ENCODE measurements at places on chromosomes 3 and 15.

DNA sequence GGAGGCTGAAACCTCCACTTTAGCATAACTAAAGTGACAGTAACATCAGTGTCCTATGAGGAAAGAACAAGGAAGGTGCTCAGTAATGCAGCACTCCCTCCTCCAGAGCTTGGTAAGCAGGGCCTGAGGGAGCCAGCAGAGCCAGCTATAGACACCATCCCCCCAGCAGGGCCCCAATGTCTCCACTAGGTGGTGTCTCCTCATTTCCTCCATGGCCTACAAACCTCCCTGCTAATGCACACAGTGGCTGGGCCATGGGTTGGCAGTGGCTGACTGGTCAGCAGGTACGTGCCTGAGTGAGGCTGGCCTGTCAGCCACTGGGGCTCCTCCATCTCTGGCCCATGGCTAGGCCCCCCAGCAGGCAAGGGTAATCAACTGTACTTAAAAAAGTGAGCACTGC, 13.6 kb downstream of the MRPS25 start:
- peak; percentile 68 for DNase-seq

DNA sequence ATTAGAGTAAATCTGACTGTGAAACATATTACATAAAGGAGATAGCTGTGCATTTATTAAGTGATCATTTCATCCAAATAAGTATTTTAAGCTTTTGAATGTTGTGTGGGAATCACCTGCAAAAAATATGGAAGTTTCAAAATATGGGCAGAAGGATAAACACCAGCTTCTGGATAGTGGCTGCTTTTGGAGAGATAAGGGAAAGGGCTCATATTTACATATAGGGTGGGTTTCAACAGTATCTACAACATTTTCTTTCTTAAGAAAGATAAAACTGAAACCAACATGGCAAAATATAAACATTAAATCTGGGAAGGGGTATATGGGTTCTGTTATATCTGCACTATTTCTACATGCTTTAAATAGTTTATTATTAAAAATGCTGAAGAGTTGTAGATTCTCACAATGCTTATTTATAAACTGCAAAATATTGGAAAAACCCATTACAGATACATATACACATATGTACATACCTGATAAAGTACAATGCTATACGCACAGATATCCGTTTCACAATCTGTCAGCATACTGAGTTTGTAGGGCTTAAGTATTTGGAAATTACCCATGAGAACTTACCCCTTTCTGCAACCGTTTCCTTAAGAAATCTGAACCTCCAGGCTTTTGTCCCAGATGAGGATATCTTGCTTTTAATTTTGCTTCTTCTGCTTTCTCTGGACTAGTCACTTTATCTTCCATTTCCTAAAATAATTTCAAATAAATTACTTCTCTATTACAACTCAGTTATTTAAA, 12.1 kb downstream of the ARPP19 start:
- peak; percentile 58 for DNase-seq

- peak; percentile 82 for DNase-seq
Measured at GRCh38 chr15:75171408-75171807, 30.3 kb upstream of the C15orf39 start.

DNA sequence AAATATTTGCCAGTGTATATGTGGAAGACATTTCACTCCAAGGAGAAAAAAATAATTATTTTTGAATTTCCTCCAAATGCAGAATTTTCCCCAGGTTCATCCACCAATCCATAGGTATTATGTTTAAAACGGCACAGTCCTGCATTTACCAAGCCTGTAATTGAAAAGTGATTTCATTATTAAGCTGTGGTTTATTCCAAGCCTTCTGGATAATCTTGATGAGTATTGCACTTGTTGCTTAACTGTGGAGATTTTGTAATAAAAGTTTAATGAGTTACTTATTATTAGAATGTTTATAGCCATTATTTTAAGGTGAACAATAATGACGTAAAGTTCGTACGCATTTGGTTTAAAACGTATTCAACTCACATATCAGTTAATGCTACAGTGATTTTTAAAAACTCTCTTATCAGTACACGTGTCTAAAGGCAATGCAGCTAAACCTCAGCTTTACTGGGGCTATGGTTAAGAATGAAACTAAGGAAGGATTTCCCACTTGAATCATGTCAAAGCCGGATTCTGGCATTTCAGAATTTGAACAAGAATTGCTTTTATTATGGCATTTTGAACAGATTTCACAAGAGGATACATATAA, 283.9 kb downstream of the MECOM start:
- DNase-seq: no peak

- DNase-seq: no peak
Measured at GRCh38 chr15:99347574-99347973, 96.3 kb downstream of the LRRC28 start.

GRCh38 chr15:66765478-66766281, 63.6 kb downstream of the SMAD6 start:
- peak; percentile 77 for DNase-seq

GRCh38 chr3:63056932-63057331, 181.7 kb upstream of the CADPS start:
- DNase-seq: no peak

DNA sequence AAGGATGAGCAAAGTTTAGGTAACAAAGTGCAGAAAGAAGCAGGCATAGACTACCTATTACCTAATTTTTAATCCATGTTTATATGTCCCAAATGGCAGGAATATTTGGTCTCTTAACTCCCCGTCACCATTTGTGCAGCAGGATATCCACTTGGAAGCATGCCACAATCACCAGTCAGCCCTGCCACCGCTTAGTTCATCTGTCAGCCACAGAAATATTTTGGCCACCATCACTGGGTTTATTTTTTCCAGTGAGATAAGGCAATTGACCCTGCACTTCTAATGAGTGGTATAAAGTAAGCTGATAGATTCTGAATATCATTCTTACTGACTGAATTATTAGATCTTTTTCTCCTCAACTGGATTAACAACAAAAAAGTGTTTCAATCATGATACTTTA, 152.9 kb upstream of the SOX2 start:
- no peak for DNase-seq

DNA sequence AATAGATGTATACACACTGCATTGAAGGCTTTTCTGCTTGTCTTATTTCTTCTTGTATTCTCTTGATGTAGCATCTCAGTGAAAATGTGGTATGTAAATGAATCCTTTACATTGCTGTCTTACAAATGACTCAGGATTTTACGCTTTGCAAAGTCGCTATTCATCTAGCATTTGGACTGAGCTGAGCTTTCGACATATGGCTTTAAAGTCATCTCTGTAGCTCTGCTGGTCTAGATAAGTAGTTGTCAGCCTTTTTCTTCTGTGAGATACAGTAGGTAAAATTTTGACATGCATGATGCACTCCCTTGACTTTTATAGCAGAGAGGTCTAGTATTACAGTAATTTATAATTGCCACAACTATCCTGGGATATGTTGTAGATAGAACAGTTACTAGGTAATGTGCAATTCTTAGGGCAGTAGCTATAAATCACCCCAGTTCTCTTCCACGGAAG, 16.8 kb downstream of the MEF2A start:
- no peak for DNase-seq

- no peak for DNase-seq
Measured at GRCh38 chr3:121545049-121545573, 677 bp downstream of the POLQ start.

DNA sequence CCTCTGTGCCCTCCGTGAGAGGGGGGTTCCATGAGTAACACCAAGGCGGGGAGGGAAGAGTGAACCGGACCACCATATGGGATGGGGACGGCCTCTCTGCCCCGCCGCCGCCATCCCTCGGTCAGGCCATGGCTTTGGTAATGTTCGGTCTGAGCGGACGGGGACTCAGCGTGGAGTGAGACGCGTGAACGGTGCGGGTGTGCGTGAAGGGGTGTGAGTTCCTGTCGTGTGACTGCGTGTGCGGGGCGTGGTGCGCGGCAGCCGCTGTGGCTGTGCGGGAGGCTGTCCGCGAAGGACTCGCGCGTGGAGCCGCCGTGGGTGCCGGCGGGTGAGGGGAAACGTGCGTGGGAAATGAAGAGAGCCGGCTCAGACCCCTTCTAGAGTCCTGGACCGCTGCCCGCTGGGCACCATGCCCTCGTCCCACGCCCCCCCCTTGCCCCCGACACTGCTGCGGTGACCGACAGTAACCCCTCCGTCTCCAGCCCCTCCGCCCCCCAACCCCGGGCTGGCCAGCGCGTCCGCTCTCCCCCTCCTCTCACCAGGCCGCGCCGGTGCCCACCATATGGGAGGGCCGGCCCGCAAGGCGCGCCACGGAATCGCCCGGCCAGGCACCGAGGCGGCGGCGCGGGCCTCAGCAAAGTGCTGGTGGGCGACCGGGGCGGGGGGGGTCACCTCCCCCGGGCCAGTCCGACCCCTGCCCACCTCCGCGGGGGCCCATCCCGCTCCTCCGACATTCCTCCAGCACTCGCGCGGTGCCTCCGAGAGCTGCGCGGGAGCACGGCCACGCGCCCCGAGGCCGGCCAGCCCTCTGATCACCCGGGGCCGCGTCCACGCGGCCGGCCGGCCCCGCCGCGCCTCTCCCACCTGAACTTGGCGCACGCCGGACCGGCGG, 589 bp downstream of the KLF15 start:
- peak; percentile 19 for DNase-seq

All from suppressor macrophage treated with lipopolysaccharide for 1 hour (primary cell).